ENCODE measurements at places on chromosomes 16 and 17. TPM values are rescaled to one million over a fixed set of nuclear protein-coding genes. Genes with fewer than 3 reads are reported as not detected.

Gene KRTAP2-2
- total RNA-seq: not detected

Gene TMEM235
- not detected for total RNA-seq

Gene ODAD4
- 0.20 TPM for total RNA-seq

Gene C17orf107
- 2.8 TPM for total RNA-seq

Gene GUCY2D
- total RNA-seq: not detected

Gene BCL6B
- 2.8 TPM for total RNA-seq

Gene OR3A2
- total RNA-seq: 0.35 TPM

Gene GNAO1
- total RNA-seq: 1.5 TPM

Gene KCNH4
- 0.03 TPM for total RNA-seq

Gene STXBP4
- 5.6 TPM for total RNA-seq

Gene NAT9
- 14.4 TPM for total RNA-seq

Gene DLX3
- 0.53 TPM for total RNA-seq

Gene SLC38A8
- total RNA-seq: 0.14 TPM

Gene MBTD1
- 8.5 TPM for total RNA-seq

Gene NPIPB6
- 2.0 TPM for total RNA-seq

Gene XYLT1
- 4.6 TPM for total RNA-seq

Gene CDH15
- total RNA-seq: not detected

Gene CSH1
- not detected for total RNA-seq

Gene TMEM238L
- not detected for total RNA-seq

Gene CFAP52
- not detected for total RNA-seq

Gene PRR35
- 1.0 TPM for total RNA-seq

Gene KRT222
- total RNA-seq: 0.79 TPM

Gene TSNAXIP1
- total RNA-seq: 0.25 TPM

Gene AANAT
- not detected for total RNA-seq

Gene PYY
- not detected for total RNA-seq

Gene NPIPA8
- 0.65 TPM for total RNA-seq

Gene ICAM2
- total RNA-seq: 12.5 TPM

Gene RABEP1
- total RNA-seq: 15.8 TPM

Gene ZNF768
- total RNA-seq: 16.7 TPM
